Ascending aorta (tissue), 2 donors: ENCODE measurements at places on chromosomes 5 and 9.

- DNase-seq, result no peak
Observed at GRCh38 chr9:18707489-18708205, 233.7 kb downstream of the ADAMTSL1 start.

- no peak for DNase-seq
Observed at GRCh38 chr5:22699319-22699718, 153.8 kb downstream of the CDH12 start.

DNA sequence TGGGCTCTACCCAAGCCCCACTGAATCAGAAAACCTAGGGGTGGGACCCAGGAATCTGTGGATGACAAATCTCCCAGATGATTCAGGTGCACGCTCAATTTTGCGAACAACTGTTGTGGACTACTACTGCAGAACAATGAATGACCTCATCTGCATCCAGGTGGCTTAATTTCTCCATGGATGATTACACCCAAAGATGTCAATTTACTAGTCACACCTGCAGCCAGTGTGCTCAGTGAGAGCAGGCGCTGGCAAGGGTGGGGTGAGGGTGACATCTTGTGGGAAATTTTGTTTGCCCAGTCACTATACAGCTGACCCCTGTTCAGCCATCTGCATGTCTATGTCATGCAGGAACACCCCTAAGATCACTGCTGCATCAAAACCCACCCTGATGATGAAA, 118.2 kb downstream of the ENTREP1 start:
- DNase-seq, result no peak

DNA sequence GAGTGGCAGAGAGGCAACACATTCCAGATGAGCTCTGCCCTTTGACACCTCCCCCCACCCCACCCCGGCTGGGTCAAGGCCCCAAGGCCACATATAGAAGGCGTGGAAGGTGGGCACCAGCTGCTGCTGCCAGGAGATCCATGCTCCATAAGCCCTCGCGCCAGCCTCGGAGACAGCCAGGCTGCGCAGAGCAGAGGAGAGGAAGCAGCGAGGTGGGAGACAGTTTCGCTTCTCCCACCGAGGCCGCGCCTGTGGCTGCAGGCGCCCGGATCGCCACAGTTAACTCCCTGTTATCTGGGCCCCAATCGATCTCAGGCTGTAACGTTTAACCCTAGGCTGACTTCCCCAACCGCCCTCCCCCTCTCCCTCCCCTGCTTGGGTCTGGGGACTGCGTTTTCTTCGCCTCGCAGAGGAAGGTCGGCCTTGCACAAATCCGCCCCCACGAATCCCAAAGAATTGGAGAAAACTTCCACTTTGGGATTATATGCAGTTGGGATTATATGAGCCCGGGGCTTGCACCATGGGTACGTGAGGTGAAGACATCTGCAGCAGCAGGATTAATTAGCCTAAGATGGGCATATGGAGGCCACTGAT, 1.1 kb upstream of the CXXC5 start:
- no peak for DNase-seq

GRCh38 chr5:161442471-161442870, 104.1 kb downstream of the GABRB2 start:
- no peak for DNase-seq

DNA sequence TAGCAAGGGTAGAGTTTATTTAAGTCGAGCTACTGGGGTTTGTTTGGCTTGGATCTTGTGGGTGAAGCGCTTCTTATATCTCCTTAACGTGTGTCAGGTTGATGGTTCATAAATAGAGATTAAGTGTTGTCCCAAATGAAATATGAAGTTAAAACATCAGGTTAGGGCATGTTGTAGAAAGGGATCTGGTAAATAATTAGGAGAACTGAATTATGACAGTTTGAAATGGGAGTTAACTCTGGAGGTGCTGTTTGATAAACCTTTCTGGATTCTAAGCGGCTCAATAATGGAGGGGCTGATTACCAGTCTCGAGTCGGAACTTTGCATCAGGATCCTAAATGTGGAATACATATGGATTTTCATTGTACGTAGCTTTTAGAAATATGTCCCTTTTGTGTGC, 717.0 kb upstream of the WWC1 start:
- DNase-seq, result no peak

DNA sequence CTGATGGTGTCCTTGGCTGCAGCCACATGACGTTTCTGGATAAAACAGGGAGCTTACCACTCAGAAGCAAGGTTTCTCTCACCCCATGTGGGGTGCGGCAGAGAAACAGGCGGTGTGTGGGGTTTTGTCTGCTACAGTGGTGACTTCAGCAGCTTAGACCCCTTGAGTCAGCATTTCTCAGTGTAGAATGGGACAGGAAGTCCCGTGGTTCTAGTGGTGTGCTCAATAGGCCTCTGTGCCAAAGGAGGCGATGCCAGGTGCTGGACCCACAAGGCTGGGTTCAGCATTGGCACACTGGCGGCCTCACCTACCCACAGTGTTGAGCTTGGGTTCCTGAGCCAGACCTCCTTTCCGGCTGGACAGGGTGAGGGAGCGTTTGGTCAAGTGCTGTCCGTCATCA, 125.2 kb upstream of the SMIM23 start:
- no peak for DNase-seq

- no peak for DNase-seq
Observed at GRCh38 chr5:128353441-128354107, 184.5 kb downstream of the FBN2 start.

GRCh38 chr9:94554439-94555331, at the start of gene PCAT7:
Gene PCAT7, plus strand, starts transcription at chr9:94555083.
- no peak for DNase-seq

DNA sequence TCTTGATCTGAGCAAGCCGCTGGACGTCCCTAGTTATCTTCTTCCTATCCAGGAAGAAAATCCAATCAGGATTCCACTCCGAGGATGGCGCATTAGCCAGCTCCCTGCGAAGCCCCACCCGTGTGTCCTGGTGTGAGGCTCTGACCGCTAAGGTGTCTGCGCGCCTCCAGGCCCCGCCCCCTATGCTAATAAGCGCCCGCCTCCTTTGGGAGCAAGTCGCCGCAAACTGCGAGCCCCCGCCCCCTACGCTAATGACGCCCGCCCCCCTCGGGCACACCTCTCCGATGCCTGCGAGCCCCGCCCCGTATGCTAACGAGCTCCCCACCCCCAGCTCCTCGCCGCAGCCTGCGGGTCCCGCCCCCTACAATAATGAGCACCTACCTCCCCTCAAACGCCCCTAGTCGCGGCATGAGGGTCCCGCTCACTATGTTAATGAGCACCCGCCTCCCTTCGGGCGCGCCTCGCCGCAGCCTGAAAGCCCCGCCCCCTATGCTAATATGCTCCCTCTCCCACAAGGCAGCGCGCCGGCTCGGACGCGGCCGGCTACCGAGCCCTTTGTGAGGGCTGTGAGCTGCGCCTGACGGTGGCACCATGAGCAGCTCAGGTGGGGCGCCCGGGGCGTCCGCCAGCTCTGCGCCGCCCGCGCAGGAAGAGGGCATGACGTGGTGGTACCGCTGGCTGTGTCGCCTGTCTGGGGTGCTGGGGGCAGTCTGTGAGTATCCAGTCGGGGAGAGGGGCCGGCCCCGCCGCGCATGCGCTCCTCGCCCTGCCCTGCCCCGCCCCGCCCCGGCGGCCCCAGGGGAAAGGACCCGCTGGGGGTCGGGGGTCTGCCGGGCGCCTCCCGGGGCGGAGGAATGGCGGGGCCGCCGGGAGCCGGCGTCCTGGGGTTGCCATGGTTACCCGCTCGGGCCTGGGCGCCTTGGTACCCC, at the start of gene CACFD1:
Gene CACFD1 (plus strand): TSS at position 503 of the 929 bp plus-strand sequence. CDS start 89 bp downstream, at position 592.
- DNase-seq, result peak; percentile 88

GRCh38 chr9:131395157-131396098, 1.5 kb downstream of the PRRC2B start:
- no peak for DNase-seq

- DNase-seq, result no peak
Observed at GRCh38 chr5:133861161-133861737, 107.2 kb downstream of the C5orf15 start.

GRCh38 chr9:71781391-71781790, 13.1 kb upstream of the CEMIP2 start:
- DNase-seq, result no peak

DNA sequence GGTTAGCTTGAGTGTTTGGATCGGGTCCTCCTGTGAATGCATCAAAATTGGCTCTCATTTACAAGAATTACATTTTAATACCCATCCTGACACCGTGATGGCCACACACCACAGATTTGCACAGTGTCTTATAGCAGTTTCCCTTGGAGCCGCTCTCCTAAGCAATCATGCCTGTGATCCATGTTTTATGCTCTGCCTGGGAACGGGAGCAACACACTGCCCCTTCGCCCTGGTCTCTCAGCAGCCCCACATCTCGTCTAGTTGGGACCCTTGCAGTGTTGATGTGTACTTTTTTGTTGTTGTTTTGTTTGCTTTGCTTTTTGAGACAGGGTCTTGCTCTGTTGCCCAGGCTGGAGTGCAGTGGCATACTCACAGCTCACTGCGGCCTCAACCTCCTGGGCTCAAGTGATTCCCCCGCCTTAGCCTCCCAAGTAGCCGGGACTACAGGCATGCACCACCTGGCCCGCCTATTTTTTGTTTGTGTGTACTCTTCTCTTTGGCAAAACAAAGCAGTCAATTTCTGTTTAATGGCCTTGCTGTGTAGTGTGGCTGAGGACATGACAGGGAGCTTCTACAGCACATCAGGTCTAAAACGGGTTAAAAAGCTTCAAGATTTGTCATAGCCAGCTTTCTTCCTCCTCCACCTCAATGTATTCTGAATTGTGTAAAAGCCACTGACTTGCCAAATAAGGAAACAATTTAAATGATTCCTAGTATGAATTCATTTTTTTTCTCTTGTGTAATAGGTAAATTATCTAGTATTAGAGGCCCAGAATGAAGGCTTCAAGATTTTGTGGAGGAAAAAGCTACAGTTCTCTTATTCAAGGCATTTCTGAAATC, 101.6 kb upstream of the TBCA start:
- DNase-seq, result no peak

DNA sequence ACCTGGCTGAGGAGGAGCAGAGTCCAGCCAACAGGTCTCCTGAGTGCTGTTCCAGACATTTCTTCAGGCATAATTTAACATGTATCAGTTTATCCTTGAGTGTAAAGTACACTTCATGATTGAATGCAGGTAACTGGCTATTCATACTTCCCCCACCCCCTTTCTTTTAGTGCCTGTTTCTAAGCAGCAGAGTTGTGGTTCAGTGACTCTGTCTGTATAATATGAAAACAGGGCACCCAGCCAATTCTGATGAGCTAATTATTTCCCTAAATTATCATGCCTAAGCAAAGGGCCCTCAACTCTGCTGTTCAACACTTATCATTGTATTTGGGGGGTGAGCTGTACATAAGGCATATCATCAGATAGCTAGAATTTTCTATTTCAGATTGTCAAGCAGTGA, 51.9 kb upstream of the ZSWIM6 start:
- no peak for DNase-seq

GRCh38 chr5:146516151-146516475, at the start of gene GPR151:
Gene GPR151, minus strand, starts transcription at chr5:146516190. Its CDS starts 77 bp downstream, at chr5:146516113.
- no peak for DNase-seq

DNA sequence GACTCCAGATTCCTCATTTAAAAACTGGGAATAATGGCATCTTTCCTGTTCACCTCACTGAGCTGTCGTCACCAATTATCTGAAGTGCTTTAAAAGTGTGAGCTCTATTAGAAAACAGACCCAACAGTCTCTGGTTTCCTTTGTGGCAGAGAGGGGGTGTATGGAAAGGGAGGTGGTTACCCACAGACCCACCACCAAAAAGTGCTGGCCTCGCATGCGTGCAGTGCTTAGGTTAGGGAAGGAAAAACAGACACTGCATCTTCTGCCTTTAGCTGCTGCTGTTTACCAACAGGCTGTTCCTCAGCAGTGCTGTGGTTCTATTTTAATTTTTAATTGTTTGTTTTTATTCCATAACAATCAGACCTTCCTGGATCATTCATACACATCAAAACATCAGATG, 249.6 kb downstream of the PIK3R1 start:
- no peak for DNase-seq

DNA sequence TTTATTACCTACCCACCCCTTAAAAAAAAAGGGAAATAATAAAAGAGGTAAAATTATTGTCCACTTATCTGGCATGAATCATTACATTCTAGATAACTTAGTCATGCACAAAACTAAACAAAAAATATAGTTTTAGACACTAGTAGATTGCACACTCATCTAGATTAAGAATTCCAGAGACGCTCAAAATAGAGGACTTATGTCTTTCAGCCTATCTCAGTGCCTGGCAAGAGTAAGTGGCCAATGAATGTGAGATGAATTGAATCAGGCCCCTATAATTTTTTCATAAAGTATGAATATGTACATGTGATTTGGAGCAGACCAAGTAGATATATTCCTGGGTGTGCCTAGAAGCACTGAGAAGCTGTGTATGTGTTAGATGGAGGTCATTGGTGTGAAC, 2.0 kb upstream of the RXFP3 start:
- no peak for DNase-seq

- no peak for DNase-seq
Observed at GRCh38 chr9:129919841-129920240, 84.6 kb downstream of the USP20 start.

GRCh38 chr5:6856653-6857052, 143.4 kb downstream of the TENT4A start:
- DNase-seq, result no peak

GRCh38 chr5:154406231-154406630, 39.6 kb upstream of the SAP30L start:
- DNase-seq, result no peak

DNA sequence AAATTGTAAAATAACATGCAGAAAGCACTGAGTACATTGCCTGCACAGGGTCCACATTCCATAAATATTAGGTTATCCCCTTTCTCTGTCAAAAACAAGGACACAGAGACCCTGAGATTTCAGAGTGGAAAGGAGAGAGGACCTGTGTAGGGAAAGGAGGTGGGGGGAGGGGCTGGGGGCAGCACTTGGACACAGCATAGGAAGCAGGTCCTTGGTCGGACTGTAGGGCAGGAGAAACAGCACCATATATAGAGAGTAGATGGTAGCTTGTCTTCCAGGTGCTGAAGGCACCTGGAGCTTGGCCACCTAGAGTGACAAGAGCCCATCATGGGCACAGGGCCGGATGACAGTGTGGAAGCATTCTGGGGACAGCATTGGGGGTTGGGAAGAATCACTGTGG, 2.4 kb downstream of the TPM2 start:
- no peak for DNase-seq

DNA sequence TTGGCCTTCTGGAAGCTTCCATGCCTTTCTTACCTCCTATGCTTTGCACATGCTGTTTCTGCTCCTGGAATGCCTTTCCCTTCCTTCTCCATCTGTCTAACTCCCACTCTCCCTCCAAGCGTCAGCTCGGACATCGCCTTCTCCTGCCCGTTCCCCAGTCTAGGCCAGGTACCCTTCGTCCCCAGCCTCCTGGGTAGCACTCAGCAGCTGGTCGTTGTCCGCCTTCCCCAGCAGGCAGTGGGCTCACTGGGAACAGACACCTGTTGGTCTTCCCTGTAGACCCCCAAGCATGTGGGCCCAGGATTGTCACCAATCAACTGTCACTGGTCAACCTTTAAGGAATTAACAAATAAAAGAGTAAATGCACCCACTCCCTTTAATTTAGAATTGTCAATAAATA, 202.2 kb downstream of the RGS3 start:
- DNase-seq, result peak; percentile 34
